ENCODE measurements at places on chromosomes 2 and 18.

GRCh38 chr2:28103611-28104010 lies 213.1 kb downstream of the BABAM2 start:
- DNase-seq: no peak

DNA sequence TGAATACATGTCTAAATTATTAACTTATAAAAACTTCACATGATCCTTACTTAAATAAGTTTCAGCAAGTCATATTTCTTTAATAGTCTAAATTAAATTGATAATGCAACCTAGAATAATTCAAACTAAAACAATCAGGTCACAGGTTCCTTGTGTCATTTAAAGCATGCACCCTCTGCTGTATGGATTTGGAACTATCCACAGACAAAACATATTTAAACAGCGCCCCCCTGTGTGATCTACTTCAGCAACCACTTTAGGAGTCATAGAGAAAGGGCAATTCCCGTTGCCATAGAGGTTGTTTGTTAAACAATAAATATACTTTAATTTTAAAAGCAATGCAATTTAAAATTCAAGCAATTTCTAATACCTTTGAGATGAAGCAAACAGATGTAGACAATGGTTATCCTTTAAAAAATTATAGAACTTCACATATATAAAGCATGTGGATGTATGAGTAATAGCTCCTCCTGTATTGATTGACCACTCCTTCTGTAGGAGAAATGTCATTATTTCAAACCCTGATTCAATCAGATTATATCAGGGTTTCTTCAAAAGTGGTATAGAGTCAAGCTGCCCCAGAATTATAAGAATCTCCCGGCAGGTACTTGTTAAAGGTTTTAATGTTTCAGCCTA lies 21.2 kb downstream of the GRB14 start:
- DNase-seq: peak; percentile 77

- DNase-seq: peak; percentile 87
These were observed 10.0 kb downstream of the HK2 start for GRCh38 chr2:74843899-74844298.

DNA sequence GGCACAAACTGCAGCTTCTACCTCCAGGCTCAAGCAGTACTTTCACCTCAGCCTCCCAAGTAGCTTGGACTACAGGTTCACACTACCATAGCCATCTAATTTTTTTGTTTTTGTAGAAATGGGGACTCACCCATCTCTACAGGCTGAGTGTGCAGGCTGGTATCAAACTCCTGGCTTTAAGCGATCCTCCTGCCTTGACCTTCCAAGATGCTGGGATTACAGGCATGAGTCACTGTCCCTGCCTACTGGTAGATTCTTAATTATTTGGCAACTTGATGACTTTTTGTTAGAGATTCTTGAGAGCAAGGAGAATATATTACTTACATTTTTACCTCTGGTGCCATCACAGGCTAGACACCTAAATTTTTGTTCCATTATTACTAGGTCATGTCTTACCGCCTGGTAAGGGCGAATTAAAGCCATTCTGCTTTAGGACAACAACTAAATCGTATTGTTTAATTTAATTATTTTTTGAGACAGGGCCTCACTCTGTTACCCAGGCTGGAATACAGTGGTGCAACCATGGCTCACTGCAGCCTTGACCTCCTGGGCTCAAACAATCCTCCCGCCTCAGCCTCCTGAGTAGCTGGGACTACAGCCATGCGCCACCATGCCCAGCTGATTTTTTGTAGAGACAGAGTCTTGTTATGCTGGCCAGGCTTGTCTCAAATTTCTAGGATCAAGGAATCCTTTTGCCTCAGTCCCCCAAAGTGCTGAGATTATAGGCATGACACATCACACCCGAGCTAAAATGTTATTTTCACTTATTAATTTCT lies 15.7 kb downstream of the DYNC1I2 start:
- DNase-seq: peak; percentile 45

GRCh38 chr2:169910109-169910799 lies 83.0 kb downstream of the UBR3 start:
- peak; percentile 19 for DNase-seq

GRCh38 chr2:152075461-152076050 lies 23.3 kb downstream of the CACNB4 start:
- no peak for DNase-seq

- DNase-seq: no peak
These were observed 1387.1 kb upstream of the TMEFF2 start for GRCh38 chr2:193581807-193582206.

GRCh38 chr2:25548601-25549000 lies 124.8 kb downstream of the DTNB start:
- peak; percentile 39 for DNase-seq

DNA sequence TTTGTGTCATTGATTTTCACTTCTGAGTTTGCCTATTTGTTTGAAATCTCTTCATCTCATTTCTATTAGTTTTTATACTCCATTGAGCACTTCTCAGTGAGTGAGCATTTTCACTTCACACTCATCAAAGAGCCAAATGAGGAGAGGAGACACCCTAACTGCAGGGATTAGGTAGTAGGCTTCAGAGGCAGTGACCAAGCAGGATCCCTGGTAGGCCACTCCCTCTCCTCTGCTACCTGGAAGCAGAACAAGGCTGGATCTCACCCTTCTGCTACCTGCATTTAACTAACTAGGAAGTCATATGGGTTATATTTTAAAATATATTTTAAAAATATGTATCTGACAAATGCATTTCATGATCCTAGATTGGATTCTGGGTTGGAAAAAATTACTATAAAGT lies 52.7 kb downstream of the SEMA4F start:
- DNase-seq: no peak

DNA sequence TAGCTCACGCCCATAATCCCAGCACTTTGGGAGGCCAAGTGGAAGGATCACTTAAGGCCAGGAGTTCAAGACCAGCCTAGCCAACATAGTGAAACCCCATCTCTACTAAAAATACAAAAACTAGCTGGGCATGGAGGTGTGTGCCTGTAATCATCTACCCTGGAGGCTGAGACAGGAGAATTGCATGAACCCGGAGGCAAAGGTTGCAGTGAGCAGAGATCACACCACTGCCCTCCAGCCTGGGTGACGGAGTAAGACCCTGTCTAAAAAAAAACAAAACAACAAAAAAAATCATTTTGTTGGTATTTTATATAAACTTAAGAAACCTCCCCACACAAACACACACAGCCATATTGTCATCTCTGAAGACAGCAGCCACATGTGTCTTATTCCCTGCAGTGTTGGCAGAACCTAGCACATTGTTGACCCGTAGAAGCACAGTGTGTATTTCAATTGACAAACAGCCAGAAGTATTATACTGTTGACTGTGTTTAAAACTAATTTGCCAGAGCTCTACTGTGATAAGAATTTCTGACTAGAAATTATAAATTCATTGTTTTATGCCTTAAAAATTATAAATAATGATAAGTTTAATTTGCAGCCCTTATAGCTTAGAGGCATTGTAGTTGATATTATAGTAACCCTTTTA lies 68.1 kb downstream of the DNAJC10 start:
- no peak for DNase-seq

DNA sequence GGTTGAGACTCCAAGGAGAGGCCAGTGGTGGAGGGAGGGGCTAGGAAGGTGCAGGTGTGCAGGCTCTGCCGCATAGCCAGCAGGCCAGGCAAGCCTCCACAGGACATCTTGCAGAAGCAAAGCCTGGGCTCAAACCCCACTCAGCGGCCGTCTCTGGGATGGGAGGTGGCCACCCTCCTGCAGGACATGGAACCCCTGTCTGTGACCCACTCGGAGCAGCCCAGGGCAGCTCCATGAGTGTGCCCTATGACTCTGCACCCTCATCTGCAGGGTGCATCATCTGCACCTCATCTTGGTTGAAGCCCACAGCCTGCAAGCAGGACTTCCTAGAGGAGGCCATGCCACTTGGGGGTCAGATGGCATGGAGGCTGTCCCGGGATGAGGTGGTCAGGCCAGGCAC lies 46.3 kb downstream of the GPC1 start:
- no peak for DNase-seq

DNA sequence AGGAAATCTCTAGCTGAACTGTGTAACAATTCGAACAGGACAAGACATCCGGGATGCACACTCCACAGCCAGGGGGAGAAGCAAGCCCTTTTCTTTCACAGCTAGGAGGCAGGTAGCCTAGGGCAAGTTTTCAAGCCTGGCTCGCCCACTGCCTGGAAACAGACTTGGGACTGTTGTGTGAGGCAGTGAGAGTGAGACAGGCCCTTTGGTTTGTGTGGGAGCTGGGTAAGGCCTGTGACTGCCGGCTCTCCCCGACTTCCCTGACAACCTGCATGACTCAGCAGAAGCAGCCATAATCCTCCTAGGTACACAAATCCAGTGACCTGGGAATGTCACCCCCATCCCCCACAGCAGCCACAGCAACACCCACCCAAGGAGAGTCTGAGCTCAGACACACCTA lies 179.7 kb downstream of the WDPCP start:
- no peak for DNase-seq

DNA sequence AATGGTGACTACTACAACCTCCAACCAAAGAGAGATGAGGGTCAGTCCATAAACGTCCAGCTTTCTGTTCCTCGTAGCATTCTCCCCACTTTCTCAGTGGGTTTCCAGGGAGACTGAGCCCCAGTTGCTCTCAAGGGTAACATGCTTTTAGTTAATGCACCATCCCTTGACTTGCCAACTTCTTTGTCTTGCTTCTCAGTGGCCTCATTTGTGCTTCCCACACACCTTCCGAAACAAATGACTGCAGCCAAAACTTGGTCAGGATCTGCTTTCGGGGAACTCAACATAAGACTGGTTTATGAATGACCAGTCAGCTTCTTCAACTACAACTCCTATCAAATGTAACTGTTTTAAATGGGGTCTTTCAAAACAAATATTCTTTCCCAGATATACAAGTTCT lies 94.1 kb downstream of the COL6A3 start:
- DNase-seq: no peak

- peak; percentile 32 for DNase-seq
These were observed 158.4 kb downstream of the SETBP1 start for GRCh38 chr18:44838971-44839666.

- DNase-seq: no peak
These were observed 110.4 kb upstream of the CREB1 start for GRCh38 chr2:207419331-207419730.

DNA sequence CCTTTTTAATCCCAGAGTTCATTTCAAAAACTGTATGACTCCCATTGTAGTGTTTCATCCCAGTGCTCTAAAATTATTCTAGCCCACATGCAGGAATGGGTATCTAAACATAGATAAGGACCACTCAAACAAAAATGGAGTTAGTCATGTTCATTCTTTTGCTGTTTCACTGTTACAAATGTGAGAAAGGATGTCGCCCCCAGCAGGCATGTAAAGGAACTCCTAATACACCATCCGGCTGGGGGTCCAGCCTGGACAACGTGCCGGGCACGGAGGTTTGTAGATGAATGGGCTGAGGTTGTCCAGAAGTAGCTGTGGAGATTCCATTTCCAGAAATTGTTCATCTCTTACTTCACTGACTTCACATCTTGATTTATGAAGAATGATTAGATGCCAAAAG lies 101.9 kb upstream of the RAB12 start:
- DNase-seq: peak; percentile 33

GRCh38 chr18:79575891-79576685 lies 103.5 kb upstream of the CTDP1 start:
- DNase-seq: peak; percentile 70

DNA sequence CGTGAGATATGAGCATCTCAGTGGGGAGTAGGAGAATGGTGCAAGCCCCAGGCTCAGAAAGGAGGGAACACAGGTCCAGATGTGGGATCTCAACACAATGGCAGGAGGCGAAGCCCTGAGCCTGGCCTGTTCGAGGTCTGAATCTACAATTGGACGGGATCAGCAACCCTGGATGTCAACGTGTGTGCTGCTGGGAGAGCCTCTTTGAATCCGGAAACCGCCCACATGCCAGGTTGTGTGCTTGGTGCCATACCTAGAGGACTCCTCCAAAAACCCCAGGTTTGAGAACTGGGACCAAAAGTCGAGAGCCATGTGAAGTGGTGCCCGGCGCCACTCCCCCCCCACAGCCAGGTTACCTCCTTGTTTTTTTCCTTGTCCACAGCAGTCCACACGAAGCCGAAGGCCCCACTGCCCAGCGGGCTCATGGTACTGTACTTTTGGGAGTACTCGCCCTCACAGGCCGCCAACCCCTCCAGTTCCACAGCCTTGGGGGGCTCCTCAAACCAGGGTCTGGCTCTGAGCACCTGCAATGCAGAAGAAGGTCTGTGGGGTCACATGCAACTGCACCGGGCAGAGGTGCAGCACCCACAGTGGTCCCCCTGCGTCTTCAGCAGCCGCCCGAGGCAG lies 20.4 kb upstream of the MTERF4 start:
- DNase-seq: no peak

GRCh38 chr2:174694196-174694878 lies 69.9 kb downstream of the CHRNA1 start:
- no peak for DNase-seq

DNA sequence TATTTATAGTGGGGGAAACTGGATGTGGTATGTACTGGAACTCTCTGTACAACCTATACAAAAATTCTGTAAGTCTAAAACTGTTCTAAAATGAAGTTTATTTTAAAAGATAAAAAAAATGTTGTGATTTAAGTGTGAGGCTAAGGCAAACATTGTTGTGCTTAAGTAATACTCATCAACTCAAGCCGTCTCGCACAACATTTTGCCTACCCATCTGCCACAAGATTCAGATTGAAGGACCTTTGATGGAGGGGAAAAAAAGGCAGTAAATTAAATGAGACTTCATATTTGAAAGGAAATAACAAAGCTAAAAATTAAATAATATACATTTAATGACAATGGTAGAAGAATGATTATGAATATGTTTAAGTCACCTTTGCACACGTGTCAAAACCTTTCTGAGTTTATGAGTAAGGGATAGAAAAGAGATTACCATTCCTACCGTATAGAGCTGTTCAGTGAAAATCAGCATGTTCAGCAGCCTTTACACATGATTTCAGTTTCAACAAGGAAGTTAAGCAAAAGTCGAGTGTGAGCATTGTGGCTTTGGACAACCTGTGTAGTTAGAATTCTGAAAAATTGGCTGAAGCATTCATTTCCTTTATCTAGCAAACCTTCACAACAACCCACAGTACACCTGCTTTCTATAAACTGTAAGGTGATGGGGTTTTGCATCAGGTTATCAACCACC lies 499.3 kb downstream of the IRS1 start:
- DNase-seq: no peak

DNA sequence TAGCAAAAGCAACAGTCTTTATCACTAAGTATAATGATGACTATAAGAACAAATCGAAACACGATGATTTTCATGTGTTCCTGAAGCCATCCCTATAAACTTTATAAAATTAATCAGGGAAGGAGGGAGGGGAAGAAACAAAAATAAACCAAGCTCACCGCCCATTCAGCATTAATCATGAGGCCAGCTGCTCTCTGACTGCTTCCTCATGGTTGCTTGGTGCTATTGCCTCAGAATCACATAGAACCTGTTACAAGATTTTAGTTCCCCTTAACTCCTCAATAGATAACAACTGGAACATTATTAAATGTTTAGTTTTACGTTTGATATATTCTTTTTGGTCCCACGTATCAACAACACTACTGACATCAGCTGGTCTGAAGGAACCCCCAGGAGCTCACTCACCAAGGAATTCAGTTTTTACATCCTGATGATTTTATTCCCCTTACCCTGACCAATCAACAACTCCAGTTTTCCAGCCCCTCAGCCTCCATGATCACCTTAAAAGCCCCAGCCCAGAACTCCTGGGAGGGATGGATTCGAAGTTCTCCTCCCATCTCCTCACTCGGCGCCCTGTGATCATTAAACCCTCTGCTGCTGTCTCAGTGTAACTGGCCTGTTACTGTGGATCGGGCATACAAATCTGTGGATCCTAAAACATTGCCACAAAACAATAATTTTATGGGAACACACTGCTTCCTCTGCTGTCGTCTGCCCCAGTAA lies 10.6 kb upstream of the HNRNPLL start:
- DNase-seq: no peak

- no peak for DNase-seq
These were observed 256.6 kb downstream of the LOXHD1 start for GRCh38 chr18:46400449-46400848.
